RPMI7951 (cell line): ENCODE measurements at places on chromosomes 2 and 18. TPM values are rescaled to one million over a fixed set of nuclear protein-coding genes. Genes with fewer than 3 reads are reported as not detected.
A peak's percentile ranks its signal among the peaks of the same experiment; 100 is the strongest.

DNA sequence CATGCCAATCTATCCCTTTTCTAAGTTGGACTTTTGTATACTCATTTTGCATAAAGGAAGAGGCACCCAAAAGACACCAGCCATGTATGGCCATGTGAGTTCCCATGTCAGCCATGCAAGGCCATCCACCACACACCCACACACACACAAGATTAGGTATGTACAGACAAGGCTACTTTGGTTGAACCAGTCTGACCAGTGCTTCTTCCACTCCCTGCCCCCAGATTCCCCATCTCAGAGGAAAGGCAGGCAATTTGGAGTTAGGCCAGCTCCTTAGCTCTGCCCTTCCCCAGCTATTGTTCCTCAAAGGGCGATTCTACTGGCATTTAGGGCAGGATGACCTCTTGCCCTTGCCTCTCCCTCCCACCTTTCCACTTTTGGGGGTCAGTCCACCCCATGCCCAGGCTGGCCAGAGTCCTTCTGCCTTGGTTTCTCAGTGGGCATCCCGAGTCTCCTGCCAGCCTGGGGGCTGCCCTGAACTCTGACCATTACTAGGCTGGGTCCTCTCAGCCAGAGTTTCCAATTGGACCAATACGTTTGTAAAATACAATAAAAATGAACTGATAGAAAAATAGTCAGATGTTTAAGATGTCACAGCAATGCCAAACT is 101.1 kb downstream of the ZBTB7C start:
- no peak for DNase-seq

GRCh38 chr2:183926433-183926832 is 671.9 kb upstream of the ZNF804A start:
- no peak for DNase-seq

Gene SERPINB10
- total RNA-seq, result 0.10 and 0.60 TPM in 2 replicates

- DNase-seq, result no peak
These were observed 550.2 kb downstream of the STK39 start for GRCh38 chr2:167697194-167697593.

Gene LINC00305
- total RNA-seq, result not detected in 2 replicates

Gene CPO
- not detected in 2 replicates for total RNA-seq

Gene MTLN
- 108 and 109 TPM in 2 replicates for total RNA-seq

- DNase-seq, result peak; percentile 76
These were observed 23.7 kb downstream of the CYP27A1 start for GRCh38 chr2:218805627-218806026.

DNA sequence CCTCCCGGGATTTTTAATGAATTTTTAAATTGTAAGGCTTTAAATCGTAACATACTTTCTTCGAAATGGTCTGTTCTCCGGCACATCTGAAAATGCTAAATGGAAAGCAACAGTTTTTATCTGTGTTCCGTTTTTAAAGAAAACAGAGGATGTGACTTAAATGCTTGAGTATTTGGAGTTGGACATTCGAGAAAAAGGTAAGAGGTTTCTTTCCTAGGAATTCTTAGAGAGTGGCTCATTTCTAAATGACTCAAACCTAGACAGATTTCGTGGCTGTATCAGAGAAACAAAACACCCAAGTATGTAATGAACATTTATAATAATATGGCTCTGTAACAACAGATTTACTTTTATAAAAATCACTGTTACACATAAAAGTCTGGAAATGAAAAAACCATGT is 177.6 kb upstream of the CCDC68 start:
- no peak for DNase-seq

DNA sequence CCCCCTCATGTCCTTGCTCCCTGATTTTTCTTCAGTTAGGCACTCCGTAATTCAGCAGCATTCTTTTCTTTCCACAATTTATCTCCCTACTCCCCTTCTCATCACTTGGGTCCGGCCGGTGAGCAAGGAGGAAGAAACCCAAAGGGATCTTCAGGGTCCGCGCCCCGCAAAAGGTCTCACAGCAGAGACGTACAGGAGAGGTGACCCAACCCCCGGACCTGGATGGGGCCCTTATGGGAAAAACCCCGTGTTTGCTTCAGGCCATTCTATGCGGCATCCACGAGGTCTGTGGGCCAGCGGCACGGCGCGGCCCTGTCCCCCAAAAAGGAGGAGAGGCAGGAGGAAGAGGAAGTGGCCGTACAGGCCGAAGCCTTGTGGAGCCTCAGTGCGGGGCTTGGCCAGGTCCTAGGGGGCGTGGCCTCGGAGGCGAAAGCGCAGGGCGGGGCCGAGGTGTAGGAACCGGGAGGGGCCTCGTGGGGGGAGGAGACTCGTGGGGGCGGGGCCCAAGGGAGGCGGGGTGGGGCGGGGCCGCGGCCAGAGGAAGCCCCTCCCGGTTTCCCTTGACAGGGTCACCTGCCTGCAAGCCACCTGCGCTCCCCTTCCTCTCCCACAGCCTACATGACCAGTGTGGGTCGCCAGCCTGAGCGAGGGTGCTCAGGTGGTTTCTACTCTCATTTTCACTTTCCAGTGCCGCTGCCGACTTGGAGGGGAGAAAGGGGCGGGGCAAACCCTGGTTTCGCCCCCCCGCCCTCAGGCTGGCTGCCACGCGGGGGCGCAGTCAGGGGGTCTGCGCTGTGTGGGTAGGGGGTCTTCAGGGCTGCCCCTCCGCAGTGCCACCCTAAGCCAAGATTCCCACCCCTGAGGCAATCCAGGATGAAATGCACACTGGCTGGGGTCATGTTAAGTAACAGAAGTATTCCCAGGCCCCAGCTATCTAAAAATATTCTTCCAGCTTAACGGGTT is 156.4 kb upstream of the XPO1 start:
- DNase-seq, result peak; percentile 87

- peak; percentile 89 for DNase-seq
These were observed 8.7 kb downstream of the MAL start for GRCh38 chr2:95034221-95034620.

- no peak for DNase-seq
These were observed 85.9 kb upstream of the RANBP2 start for GRCh38 chr2:108633409-108633808.

- no peak for DNase-seq
These were observed 66.1 kb upstream of the DTNA start for GRCh38 chr18:34643989-34644388.

Gene CPLX4
- not detected in 2 replicates for total RNA-seq

DNA sequence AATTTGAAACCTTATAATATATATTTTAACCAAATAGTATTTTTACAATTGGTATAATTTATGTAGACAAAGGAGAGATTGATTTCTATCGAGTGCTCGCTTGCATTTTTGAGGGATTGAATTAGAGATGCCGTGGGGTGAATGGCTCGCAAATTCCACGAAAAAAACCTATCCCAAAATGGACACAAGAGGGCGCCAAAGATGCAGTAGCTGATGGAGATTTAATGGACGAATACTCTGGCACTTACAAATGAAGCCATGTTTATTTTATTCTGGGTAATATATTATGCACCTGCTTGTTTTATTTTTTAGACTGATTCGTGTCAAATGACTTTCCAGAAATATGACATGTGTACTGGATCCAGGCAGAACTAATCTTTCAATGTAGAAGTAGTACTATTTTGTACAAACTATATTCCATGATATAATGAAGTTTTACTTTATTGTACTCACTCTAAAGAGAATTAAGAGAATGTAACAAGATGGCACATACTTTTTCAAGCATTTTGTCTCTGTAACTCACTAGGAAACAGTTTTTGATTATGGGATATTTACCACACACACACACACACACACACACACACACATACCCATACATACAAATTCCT is 505.4 kb downstream of the PLCL1 start:
- peak; percentile 49 for DNase-seq

Gene ADD2
- total RNA-seq, result not detected in 2 replicates

- no peak for DNase-seq
These were observed 9.6 kb upstream of the NTSR2 start for GRCh38 chr2:11679486-11680181.

DNA sequence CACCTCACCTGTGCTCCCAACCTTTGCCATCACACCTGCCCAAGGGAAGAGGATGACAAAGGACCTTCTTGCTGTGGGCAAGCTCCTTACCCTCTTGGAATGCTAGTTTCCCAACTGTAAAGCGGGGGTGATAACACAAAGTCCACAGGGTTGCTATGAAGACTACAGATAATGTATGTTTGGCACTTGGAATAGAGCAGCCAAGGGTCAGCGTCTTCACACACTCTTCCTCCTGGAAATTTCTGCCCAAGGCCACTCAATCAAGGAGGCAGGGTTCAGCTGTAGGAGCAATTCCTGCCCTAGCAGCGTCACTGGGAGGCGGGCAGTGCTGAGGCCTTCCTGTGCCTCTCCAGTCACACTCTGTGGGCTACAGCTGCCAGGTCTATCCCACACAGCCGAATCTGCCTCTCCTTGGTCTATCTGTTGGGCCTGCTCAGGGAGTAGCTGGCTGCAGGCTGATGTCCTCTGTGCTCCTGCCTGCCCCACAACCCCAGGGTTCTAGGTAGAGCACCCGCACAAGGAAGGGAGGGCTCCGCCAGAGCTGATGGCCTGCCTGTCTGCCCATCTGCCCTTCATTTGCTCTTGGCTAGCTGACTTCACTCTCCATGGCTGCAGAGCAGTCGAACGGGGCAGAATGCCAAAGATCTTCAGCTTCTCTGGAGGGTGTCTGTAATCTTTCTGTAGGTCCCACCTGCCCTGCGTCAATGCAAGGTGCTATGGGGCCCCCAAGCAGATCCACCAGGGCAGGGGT is 91.9 kb downstream of the MRO start:
- no peak for DNase-seq

- no peak for DNase-seq
These were observed 185.4 kb upstream of the SKOR2 start for GRCh38 chr18:47436871-47437270.

DNA sequence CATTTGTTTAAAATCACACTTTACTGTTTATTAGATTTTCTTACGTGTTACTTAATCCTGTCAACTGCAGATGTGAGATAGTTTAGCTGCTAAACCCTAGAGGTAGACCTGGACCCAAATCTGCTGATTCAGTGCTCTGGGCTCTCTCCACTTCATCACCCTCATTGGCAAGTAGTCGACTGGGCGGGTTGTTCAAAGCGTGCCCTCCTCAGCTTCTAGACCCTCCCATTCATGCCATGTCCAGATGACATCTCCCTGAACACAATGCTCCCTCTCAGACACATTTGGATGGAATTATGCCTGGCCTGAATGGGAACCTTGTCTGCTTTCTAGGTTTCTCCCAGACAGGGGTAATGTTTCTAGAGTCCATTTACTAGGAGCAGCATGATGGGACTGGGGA is 43.7 kb downstream of the RPIA start:
- peak; percentile 43 for DNase-seq

DNA sequence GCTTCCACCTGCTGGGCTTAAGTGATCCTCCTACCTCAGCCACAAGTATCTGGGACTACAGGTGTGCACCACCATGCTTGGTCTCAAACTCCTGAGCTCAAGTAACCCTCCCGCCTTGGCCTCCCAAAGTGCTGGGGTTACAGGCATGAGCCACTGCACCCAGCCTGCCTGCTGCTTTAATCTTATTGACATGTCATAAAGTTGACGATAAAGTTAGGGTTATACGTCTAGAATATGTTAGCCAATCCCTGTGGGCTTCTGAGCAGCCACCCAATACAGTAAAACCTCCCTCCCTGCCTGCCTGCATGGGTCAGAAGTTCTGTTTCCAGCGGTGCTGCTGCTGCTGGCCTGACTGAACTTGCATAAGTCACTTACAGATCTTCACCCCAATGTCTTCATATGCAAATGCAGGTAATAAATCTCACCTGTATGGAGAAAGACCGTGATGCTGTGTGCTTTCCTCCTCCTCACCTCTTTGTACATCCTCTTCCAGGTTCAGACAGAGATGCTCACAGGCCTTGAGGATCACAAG is 30.1 kb downstream of the TGIF1 start:
- no peak for DNase-seq

Gene DSC2
- not detected in 2 replicates for total RNA-seq

- no peak for DNase-seq
These were observed 316.1 kb upstream of the MMADHC start for GRCh38 chr2:149903626-149904025.

GRCh38 chr18:32308493-32309120 is 118.8 kb downstream of the MEP1B start:
- DNase-seq, result peak; percentile 60

Gene LYG2
- total RNA-seq, result not detected in 2 replicates
